ENCODE measurements at places on chromosomes 11 and 22. TPM values are rescaled to one million over a fixed set of nuclear protein-coding genes. Genes with fewer than 3 reads are reported as not detected.

DNA sequence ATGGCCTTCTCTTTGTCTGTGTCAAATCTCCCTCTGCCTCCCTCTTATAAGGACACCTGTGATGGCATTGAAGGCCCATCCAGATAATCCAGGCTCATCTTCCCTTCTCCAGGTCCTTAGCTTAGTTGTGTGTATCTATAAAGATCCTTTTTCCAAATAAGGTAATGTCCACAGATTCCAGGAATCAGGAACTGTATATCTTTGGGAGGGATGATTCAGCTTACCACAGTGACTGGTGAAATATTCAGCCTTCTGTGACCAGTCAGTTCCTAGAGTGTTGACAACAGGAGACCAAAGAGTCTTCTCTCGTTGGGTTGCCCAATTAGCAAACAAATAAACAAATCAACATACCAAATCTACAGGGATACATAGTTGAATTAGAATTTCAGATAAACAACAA, 175.8 kb downstream of the MPPED1 start:
- no peak for DNase-seq

- DNase-seq, result peak; percentile 83
These were observed 21.3 kb upstream of the JAM3 start for GRCh38 chr11:134047586-134047999.

DNA sequence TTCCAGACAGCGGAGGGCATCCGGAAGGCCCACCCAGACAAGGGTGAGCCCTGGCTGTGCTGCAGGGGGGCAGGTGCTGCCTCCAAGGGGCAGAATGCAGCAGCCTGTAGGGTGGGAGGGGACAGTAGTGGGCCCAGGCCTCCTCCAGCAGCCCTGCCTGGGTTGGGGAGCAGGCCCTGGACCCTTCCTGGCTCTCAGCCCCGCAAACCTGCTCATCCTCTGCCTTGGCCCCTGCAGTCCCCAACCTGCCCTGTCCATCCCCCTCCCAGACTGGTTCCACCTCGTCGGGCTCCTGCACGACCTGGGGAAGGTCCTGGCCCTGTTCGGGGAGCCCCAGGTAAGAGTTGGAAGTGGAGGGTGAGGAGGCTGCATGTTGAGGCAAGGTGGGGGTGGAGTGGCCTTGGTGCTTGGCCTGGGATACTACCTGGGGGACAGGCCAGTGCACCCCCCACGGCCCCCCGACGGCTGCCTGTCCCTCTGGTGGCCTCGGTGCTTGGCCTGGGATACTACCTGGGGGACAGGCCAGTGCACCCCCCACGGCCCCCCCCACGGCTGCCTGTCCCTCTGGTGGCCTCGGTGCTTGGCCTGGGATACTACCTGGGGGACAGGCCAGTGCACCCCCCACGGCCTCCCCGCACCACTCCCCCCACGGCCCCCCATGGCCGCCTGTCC, 1.5 kb downstream of the MIOX start:
- DNase-seq, result no peak

The FGF3 gene
- total RNA-seq, result not detected
